Stimulated activated CD4-positive, alpha-beta T cell treated with anti-CD3 and anti-CD28 coated beads, Interleukin-1b, Interleukin-23, amount 100 ng/mL, for 24 hours (primary cell): ENCODE measurements at places on chromosomes 2 and 18.

GRCh38 chr2:163469561-163469962 is 266.2 kb downstream of the FIGN start:
- no peak for DNase-seq

GRCh38 chr2:222943820-222944219 is 83.0 kb downstream of the ACSL3 start:
- DNase-seq = no peak

GRCh38 chr2:173948842-173949241 is 16.3 kb downstream of the SP3 start:
- no peak for DNase-seq

DNA sequence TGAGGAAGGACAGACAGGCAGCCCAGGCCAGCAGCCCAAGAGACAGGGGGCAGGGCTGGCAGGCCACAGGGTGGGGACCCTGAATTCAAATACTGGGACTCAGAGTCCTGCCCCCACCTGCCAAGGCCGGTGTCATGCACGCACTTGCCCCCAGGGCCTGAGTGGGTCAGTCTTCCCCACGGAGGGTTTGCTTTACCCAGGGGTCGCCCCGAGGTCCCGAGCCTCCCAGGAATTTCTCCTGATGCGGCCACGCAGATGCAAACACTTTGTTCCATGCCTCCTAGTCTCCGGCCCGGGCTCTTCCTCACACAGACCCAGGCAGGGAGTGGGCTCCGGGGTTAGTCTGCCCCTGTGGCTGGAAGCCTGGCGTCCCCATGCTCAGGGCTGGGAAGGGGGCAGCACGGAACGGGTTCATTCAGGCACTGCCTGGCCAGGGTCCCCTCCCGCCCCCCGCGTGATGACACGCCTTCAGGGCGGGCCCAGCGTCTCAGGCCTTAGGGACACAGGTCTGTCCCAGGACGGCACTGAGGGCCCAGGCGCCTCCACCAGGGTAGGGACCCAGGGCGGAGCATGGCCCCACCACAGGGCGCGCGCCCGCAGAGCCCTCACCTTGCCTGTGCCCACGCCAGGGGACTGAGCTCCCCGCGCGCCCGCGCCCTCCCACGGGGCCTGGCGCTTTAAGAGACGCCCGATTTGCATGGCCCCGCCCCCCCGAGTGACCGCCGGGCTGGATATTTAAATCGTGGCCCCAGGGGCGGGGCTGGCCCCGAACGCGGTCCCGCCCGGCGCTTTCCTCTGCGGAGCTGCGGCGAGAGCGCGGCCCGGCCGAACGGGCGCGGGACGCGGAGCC is at the start of gene SNED1:
TSS of gene SNED1 (plus strand) at position 763 of the 850 bp plus-strand sequence. CDS start 220 bp downstream, outside the sequence.
- no peak for DNase-seq

- no peak for DNase-seq
Observed at GRCh38 chr2:159476329-159476728, 140.0 kb downstream of the BAZ2B start.

DNA sequence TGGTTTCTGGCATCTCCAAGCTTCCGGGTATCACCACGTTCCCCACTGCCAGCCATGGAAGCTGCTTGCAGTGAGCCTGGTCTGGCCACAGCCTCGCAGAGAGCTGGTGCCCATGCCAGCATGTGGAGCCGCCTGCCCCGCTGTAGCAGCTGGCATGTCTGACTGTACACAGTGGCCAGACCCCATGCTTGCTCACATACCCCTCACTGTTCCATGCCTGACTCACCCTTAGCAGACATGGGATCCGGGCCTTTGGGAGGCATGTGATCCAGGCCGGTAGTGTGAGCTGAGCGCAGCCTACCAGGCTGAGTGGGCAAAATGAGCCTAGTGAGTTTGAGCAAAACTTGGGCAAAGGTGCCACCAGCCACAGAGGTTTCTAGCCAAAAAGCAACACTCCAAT is 18.8 kb upstream of the RPRD1A start:
- DNase-seq = no peak

GRCh38 chr2:72117029-72117428 is 30.6 kb downstream of the CYP26B1 start:
- no peak for DNase-seq

GRCh38 chr18:44744161-44745121 is 63.8 kb downstream of the SETBP1 start:
- DNase-seq = no peak

- DNase-seq = no peak
Observed at GRCh38 chr2:210844016-210844415, 287.6 kb downstream of the CPS1 start.

DNA sequence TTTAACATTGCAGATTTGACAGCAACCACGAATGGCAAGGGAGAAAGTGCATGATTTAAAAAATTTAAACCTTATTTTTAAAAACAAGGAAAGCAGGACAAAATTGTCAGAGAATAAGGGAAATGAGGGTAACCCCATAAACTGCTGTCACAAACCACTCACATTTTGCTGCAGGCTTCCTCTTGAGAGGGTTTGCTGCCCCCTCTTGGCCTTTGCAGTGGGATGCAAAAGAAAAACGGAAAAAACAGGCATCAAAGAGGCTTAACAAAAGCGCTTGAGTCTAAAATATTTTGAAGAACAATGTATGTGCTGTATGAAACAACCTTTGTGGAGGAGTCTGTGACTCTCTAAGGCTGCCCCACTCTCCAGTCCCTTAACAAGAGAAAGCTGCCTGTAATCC is 91.6 kb downstream of the TMX3 start:
- no peak for DNase-seq
